ENCODE measurements at places on chromosomes 7 and 10. TPM values are rescaled to one million over a fixed set of nuclear protein-coding genes. Genes with fewer than 3 reads are reported as not detected.

- no peak overlapping the region for H3K27ac ChIP-seq
- H3K4me1 ChIP-seq, result no peaks in the 10 kb centered on the region
- DNase-seq, result no peak
- H3K4me3 ChIP-seq, result no peak overlapping the region
These were observed 286.4 kb downstream of the PRPF18 start for GRCh38 chr10:13873196-13873595.

- DNase-seq, result no peak
- H3K36me3 ChIP-seq, result no peaks in the 10 kb centered on the region
- H3K27me3 ChIP-seq, result peaks cover 80% of the 10 kb centered on the region
- no peak overlapping the region for H3K27ac ChIP-seq
- no peak overlapping the region for H3K4me3 ChIP-seq
These were observed 72.5 kb downstream of the MICALL2 start for GRCh38 chr7:1386623-1387220.

- no peak overlapping the region for H3K4me3 ChIP-seq
- no peak for DNase-seq
- H3K36me3 ChIP-seq, result no peaks in the 10 kb centered on the region
- no peaks in the 10 kb centered on the region for H3K4me1 ChIP-seq
- peaks cover 24% of the 10 kb centered on the region for H3K27me3 ChIP-seq
These were observed 275.4 kb upstream of the PFKP start for GRCh38 chr10:2791774-2792443.

DNA sequence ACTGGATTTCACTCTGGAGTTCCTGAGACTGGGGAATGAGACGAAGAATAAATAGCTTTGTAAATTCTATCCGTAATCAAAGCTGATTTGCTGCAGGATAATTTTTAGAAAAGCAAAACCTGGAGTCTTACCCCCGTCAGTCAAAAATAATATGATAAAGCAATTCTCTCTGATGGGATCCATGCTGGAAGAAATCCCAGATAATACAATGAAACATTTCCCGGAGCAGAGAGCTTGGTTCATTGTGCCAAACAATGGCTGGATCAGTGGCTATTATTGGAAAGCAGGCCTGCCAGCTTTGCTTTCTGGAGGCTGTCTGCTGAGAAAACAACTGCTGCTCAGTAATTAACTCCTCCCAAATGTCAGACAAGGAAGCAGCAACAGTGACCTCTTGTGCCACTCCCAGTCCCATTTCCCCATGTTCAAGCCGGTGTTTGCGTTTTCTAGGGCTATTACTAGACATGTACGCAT, 609.4 kb upstream of the PCDH15 start:
- H3K27ac ChIP-seq, result no peak overlapping the region
- H3K4me1 ChIP-seq, result no peaks in the 10 kb centered on the region
- H3K36me3 ChIP-seq, result no peaks in the 10 kb centered on the region
- H3K4me3 ChIP-seq, result no peak overlapping the region

- no peak overlapping the region for H3K27ac ChIP-seq
- no peaks in the 10 kb centered on the region for H3K27me3 ChIP-seq
- DNase-seq, result no peak
- H3K4me3 ChIP-seq, result no peak overlapping the region
These were observed 479.6 kb downstream of the IPMK start for GRCh38 chr10:57788117-57788516.

DNA sequence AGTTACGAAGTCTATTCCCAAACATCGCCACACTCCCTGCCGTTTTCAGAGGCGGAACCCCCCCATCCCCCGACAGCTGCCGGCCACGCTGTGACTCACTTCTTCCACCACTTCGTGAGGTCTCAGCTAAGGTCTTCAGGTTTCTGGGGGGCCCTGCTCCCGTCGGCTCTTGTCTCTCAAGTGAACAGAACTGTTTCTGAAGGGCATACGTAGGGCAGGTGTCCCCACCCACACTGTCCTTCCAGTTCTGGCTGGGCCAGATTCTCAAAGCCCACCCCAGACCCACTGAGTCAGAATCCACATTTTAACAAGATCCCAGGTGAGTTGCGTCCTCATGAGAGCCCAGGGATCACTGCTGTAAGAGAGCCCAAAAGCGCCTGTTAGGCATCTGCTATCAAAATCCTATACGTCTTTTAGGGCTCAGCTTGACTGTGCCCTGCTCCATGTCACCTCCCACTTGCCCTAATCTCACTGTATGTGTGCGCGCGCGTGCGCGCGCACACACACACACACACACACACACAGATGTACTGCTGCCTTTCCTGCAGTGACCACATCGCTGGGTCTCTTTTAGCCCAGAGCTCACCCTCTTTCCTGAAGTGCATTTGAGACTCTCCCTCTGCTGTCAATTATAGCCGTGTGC, 78.8 kb downstream of the PROSER2 start:
- peaks cover 14% of the 10 kb centered on the region for H3K4me1 ChIP-seq
- H3K36me3 ChIP-seq, result peaks cover 5% of the 10 kb centered on the region
- H3K27me3 ChIP-seq, result no peaks in the 10 kb centered on the region
- DNase-seq, result no peak
- H3K27ac ChIP-seq, result no peak overlapping the region

GRCh38 chr7:2253021-2253420, 11.0 kb downstream of the NUDT1 start:
- DNase-seq, result no peak
- H3K4me3 ChIP-seq, result no peak overlapping the region
- no peaks in the 10 kb centered on the region for H3K27me3 ChIP-seq
- H3K36me3 ChIP-seq, result peaks cover 49% of the 10 kb centered on the region
- H3K4me1 ChIP-seq, result peaks cover 22% of the 10 kb centered on the region

GRCh38 chr7:137937202-137937560, 64.7 kb downstream of the CREB3L2 start:
- no peak overlapping the region for H3K4me3 ChIP-seq
- H3K4me1 ChIP-seq, result peaks cover 60% of the 10 kb centered on the region
- no peak overlapping the region for H3K27ac ChIP-seq

- H3K36me3 ChIP-seq, result peaks cover 16% of the 10 kb centered on the region
- DNase-seq, result no peak
- H3K27ac ChIP-seq, result no peak overlapping the region
- no peaks in the 10 kb centered on the region for H3K27me3 ChIP-seq
These were observed 16.5 kb downstream of the PWWP2B start for GRCh38 chr10:132413226-132414205.

- no peaks in the 10 kb centered on the region for H3K4me1 ChIP-seq
- no peaks in the 10 kb centered on the region for H3K36me3 ChIP-seq
- H3K27ac ChIP-seq, result no peak overlapping the region
- no peak overlapping the region for H3K4me3 ChIP-seq
- H3K27me3 ChIP-seq, result no peaks in the 10 kb centered on the region
- DNase-seq, result no peak
These were observed 63.5 kb downstream of the MINDY3 start for GRCh38 chr10:15796762-15797161.

DNA sequence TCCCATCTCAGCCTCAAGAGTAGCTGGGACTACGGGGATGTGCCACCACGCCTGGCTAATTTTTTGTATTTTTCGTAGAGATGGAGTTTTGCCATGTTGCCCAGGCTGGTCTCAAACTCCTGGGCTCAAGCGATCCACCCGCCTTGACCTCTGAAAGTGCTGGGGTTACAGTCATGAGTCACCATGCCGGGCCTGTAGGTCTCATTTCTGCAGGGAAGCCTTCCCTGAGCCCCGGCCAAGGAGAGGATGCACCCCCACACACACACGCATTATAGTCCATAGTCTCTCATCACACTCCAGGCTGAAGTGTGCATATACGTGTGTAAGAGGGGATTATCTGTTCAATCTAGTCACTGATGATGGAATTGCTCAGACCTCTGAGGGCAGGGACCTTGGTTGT, 29.3 kb downstream of the KCNMA1 start:
- H3K4me3 ChIP-seq, result no peak overlapping the region
- H3K27me3 ChIP-seq, result peaks cover 76% of the 10 kb centered on the region
- no peak overlapping the region for H3K27ac ChIP-seq
- no peaks in the 10 kb centered on the region for H3K4me1 ChIP-seq

- H3K27me3 ChIP-seq, result peaks cover 15% of the 10 kb centered on the region
- no peaks in the 10 kb centered on the region for H3K36me3 ChIP-seq
These were observed 580.1 kb downstream of the CCSER2 start for GRCh38 chr10:84908491-84908890.

DNA sequence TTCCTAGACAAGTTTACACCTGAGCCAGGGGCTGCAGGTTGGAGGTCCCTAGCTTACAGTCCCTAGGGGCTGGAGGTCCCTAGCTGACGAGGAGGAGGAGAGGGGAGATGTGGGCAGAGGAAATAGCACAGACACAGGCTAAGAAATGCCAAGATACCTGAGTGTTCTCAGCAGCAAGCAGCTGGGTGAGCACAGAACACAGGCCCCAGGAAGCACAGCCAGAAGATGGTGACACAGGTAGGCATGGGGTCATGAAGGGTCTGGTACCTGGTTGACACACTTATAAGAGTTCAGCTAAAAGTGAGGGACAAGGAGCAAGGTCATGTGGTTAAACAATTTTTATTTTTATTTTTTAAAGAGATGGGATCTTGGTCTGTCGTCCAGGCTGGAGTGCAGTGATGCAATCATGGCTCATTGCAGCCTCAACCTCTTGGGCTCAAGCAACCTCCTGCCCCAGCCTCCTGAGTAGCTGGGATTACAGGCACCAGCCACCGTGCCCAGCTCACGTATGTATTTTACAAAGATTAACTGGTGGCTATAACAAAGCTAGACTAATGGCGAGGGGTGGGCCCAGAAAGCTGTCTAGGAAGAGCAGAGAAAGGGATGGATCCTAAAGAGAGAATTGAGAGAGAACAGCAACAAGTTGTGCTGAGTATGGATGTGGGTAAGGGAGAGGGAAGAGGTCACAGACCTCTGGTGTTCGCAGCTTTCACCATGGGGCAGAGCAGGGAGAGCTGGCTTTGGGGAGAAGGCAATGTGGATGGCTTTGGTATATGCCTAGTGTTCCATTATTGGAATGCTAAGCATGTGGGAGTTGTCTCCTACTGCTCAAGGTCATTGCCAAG, 140.3 kb upstream of the KLF14 start:
- peak overlapping the region; percentile 45 for H3K27ac ChIP-seq
- peaks cover 55% of the 10 kb centered on the region for H3K4me1 ChIP-seq
- peak overlapping the region; percentile 8 for H3K4me3 ChIP-seq
- no peaks in the 10 kb centered on the region for H3K27me3 ChIP-seq
- peaks cover 94% of the 10 kb centered on the region for H3K36me3 ChIP-seq

Gene PSMA2
- 191 TPM for total RNA-seq

Gene TBC1D12
- 6.1 TPM for total RNA-seq

Gene CD36
- total RNA-seq, result not detected

Gene PFKFB3
- total RNA-seq, result 273 TPM

Gene PIK3CG
- total RNA-seq, result not detected

Data from Calu3 (cell line).